ENCODE measurements at places on chromosomes 6 and 20.
A peak's percentile ranks its signal among the peaks of the same experiment; 100 is the strongest.

GRCh38 chr6:79269877-79270276 lies 35.4 kb upstream of the HMGN3 start:
- DNase-seq, result no peak

DNA sequence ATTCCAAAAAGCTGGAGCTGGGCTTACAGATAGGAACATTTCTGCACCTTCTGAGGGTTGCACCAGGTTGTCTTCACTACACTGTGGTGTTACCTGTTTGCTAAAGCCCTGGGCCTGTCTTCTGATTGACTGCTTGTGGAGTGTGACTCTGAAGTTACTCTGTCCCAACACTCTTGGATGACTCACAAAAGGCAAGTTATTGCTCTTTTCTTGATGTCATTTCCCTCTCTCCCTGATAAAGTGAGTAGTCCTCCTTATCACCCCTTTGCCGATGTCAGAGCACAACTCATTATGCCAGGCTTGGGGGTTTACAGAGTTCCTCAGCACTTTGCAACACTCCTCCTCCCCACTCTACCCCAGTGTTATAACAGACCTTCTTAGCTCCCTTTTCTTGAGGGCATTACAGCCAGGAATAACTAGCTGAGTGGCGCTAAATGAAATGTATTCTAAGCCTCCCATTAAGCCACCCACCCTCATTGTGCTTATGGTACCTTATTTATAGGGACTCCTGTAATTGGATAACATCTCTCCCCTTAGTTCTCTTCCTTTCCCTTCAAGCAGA lies 36.1 kb upstream of the NKX2-4 start:
- no peak for DNase-seq

GRCh38 chr6:43826730-43827129 lies 56.7 kb downstream of the VEGFA start:
- DNase-seq, result no peak

GRCh38 chr6:160756871-160757270 lies 54.8 kb downstream of the PLG start:
- no peak for DNase-seq

- DNase-seq, result no peak
These were observed 13.0 kb downstream of the ZHX3 start for GRCh38 chr20:41304424-41305079.

DNA sequence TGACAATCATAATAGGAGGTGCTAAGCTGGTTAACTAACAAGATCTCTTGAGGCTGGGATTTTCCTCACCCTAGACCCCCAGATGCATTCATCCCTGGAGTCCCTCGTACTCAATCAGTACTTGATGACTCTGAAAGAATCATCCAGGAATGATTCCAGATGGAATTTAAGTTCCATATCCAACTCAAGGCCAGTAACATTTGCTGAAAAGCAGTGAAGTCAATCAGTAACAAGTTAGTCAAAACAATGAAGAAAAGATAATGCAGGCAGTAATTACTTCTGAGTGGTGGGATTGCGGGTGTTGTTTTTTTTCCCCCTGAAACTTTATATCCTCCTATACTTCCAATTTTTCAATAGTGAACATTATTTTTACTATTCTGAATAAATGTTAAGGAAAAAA lies 18.6 kb downstream of the GMDS start:
- no peak for DNase-seq

DNA sequence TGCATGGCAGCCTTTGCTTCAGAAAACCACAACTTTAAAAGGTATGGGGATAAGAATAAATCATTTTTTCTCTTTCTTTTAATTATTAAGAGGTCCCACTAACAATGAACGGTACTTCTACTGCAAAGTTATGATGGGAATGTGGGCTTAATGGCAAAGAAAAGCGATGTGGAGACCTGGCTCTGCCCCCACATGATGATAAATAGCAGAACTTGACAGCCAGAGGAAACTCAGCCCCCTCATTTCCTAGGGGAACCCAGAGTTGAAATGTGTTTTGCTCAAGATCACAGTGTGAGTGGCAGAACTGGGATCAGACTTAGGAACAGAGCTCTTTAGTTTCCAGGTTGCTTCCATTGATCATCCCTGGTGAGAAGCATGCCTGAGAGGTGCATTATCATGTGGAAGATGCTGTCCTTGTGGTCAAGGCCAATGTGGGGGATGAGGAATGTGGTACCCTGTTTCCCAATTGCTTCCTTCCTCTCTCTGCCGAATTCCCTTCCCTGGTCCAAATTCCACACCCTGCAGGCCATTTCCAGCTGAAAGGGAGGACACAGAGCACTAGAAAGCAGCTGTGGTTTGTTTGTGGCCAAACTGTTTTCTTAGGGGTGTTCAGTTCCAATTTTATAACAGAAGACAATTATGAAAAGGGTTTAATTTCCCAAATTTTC lies 66.0 kb downstream of the BACH2 start:
- DNase-seq, result no peak

DNA sequence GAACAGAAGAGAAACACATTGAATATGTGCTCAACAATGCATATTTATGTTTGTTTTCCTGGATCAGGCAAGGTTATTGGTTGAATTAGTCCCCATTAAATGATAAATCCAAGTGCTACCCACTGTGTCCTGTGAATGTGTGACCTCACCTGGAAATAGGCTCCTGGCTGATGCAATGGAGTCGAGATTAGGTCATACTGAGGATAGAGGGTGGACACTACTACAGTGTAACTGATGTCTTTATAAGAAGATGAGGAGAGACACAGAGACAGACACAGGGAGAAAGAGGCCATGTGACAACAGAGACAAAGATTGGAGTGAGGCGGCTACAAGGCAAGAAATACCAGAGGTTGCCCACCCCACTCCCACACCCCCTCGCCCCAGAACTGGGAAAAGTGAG lies 559.3 kb downstream of the C6orf118 start:
- no peak for DNase-seq

- peak; percentile 33 for DNase-seq
These were observed 88.3 kb upstream of the CCDC28A start for GRCh38 chr6:138685257-138685656.

DNA sequence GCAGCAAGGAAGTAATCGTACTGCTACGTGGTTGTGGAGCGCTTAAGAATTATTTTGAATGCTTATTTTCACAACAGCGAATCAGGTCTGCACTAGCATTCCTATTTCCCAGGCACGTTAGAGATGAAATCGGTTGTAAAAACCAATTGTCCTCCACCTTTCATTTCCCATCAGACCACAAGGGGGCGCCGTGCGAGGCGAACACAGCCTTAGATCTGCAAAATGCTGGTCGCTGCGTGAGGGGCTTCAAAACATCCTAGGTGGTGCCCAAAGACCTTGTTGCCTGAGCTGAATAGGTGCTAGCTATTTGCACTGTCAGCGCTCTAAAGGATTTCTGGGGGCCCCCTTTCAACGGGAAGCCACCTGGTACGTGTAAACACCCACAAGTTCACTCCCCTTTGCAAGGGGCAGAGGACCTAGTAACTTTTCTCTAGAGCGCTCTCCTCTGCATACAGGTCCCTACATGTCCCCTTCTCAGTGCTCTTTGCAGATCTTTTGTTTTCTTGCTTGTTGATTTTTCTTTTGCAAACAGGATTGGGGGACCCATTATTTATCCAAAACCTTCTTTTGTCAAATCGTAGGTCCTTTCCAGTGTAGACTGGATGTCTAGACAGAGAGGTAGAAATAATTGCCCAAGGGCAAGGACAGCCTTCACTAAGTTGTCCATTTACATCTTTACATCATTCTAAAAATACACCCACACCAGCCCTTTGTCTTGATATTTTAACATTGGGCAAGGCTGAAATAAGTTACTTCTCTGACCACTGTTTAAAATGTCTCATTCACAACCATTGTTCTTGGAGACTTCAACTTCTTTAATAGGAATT lies 59.8 kb downstream of the NEDD9 start:
- DNase-seq, result peak; percentile 91

DNA sequence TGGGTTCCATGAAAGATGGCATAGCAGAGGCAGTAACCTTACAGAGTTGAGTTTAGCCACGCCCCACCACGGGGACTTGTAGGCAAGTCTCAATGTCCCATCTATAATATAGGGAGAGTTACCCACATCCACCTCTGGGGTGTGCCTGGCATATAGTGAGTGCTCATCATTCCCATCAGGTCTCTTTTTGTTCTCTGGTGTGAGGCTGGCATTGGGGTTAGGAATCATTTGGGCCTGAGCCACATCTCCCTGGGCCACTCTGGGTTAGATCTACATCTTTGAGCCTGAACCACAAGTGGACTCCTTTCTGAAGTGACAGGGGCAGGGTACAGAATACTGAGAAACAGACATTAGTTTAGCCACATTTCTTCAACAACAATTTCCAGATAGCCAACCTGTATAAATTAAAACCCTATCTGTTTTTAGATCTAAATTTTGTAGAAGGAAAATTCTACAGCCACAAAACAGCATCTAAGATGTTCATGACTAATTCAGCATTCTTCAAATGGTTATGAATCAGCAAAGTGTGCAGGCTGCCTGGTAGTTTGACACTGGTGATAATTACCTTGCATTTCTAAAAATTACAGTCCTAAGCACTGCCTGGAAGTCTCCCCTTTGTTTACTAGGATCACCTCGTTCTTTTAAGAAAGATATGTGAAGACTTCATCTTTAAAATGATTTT lies 20.1 kb downstream of the RNF24 start:
- no peak for DNase-seq

DNA sequence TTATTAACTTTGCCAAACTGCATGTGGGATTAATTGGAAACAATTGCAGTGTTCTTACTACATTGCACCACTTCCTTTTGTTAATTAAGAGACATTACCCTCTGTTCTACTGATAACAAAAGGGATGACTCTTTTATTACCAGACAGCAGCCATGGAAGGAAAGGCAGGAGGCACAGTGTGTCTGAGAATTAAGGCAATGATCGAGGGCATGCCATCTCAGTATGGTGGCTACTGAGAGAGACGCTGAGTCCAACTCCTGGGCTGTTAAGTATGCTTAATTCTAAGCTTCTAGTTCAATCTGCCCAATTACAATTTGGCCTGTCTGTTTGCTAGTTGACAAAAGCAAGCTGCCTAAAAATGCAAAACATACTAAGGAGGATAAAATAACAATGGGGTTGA lies 227.4 kb downstream of the PHACTR1 start:
- no peak for DNase-seq

- DNase-seq, result peak; percentile 39
These were observed 15.7 kb upstream of the SGK2 start for GRCh38 chr20:43543138-43543537.

GRCh38 chr6:81900616-81901015 lies 148.1 kb upstream of the TENT5A start:
- DNase-seq, result no peak

DNA sequence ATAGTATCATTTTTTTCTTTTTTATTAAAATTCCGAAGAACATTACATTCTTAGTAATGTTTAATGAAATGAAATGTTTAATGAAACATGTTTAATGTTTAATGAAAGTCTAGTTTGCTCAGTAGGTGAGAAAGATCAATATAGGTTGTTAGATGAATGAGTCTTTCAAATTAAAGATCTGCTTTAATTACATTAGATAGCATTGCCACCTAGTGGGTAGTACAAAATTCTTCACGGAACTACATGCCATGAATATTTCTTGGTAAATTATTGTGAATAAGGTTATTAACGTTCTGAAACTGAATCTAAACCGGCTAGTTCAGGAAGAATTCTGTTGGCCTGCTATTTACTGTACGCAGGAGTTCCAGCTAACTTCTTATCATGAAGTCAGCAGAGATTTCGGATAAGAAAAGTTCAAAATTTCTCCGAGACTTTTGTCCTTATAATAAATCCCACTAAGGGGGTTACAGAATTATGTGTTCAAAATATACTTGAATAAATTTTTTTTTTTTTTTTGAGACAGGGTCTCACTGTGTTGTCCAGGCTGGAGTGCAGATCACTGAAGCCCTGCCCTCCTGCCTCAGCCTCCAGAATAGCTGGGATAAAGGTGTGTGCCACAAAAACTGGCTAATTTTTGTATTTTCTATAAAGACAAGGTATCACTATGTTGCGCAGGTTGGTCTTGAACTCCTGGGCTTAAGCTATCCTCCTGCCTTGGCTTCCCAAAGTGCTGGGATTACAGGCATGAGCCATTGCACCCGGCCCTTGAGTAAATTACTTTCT lies 7.9 kb upstream of the GMNN start:
- no peak for DNase-seq

- DNase-seq, result no peak
These were observed 47.4 kb downstream of the CYP39A1 start for GRCh38 chr6:46605091-46605797.

All from lower leg skin (tissue), 4 donors.